GM23248 (cell line): ENCODE measurements at places on chromosomes 6 and 20. TPM values are rescaled to one million over a fixed set of nuclear protein-coding genes. Genes with fewer than 3 reads are reported as not detected.

DNA sequence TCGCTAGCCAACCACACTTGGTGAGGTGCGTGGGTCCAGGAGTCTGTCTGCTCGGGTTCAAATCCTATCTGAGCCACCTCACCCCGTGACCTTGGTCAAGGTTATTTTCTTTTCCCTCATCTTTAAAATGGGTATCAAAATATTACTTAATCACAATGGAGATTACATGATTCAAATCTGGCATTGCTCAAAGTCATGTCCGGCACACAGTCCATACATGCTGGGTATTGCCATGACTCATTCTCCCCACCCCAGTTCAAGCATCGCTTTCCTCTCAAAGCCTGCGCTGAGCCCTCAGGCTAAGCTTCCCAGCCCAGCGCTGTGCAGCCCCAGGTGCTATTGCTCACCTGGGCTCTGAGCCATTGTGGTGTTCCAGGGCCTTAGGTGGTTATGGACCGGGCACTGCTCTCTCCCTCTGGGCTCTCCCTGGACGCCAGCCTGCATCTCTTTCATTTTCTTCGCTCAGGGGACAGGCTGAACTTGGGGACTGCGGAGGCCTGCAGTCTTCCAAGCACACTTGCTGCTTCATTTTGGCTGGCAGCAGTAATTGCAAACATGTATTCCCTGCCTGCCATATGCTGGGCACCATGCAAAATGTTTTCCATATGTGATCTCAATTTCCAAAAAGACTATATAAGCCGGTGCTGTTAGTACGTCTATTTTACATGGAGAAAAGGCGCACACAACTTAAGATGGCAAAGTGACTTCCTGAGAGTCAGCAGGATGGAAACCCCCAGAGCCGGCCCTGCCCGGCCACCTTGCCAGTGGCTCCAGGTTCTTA lies 27.3 kb downstream of the WRNIP1 start:
- H3K4me3 ChIP-seq, result no peak overlapping the region
- no peaks in the 10 kb centered on the region for H3K27me3 ChIP-seq
- H3K36me3 ChIP-seq, result no peaks in the 10 kb centered on the region
- peaks cover 31% of the 10 kb centered on the region for H3K4me1 ChIP-seq
- H3K27ac ChIP-seq, result peak overlapping the region; percentile 93

- H3K36me3 ChIP-seq, result no peaks in the 10 kb centered on the region
- peaks cover 20% of the 10 kb centered on the region for H3K27me3 ChIP-seq
- H3K4me1 ChIP-seq, result 0 out of 2 replicates have a peak, but pooled peaks cover 5% of the 10 kb centered on the region
- H3K4me3 ChIP-seq, result peak overlapping the region; percentile 87
- H3K27ac ChIP-seq, result no peak overlapping the region
These were observed 1.2 kb downstream of the MYB start for GRCh38 chr6:135182071-135183001.

GRCh38 chr6:163661272-163661671 lies 246.8 kb downstream of the QKI start:
- H3K4me3 ChIP-seq, result no peak overlapping the region
- no peak for DNase-seq
- no peaks in the 10 kb centered on the region for H3K36me3 ChIP-seq
- H3K27ac ChIP-seq, result no peak overlapping the region
- no peaks in the 10 kb centered on the region for H3K4me1 ChIP-seq

- no peak overlapping the region for H3K27ac ChIP-seq
- H3K36me3 ChIP-seq, result no peaks in the 10 kb centered on the region
- no peak for DNase-seq
- no peaks in the 10 kb centered on the region for H3K4me1 ChIP-seq
- H3K4me3 ChIP-seq, result no peak overlapping the region
- H3K27me3 ChIP-seq, result no peaks in the 10 kb centered on the region
These were observed 200.8 kb upstream of the PDE10A start for GRCh38 chr6:165863801-165864200.

DNA sequence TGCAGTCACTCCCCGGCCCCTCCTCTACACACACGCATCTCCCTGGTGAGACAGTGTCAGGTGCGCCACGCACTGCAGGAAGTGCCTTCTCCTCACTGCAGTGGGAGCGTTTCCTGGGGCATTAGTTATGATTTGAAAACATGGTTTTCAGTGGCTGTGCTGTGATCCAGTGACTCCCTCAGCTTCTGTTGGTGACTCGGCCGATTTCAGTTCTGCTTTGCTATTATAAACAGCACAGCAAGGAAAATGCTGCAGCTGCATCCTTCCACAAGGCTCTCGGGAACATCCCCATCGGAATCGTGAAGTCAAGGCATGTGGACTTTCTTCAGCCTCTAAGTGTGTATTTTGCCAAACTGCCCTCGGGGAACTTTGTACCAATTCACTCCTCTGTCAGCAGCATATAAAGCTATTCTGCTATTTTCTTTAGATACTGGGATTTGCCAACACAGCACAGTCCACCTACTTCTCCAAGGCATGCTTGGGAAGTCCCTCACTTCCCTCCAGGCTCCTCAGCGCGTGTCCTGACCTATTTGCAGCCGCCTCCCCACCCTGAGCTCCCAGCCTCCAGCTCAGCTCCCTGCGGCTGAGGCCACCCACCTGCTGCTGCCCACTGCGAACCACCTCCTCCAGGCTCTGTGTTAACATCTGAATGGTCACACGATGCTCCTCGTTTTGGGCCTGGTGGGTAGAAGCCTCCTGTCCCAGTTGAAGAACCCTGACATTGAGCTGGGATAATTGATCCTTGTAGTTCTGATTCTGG lies 54.5 kb downstream of the GINS1 start:
- no peak overlapping the region for H3K4me3 ChIP-seq
- no peak for DNase-seq
- H3K4me1 ChIP-seq, result no peaks in the 10 kb centered on the region
- H3K36me3 ChIP-seq, result no peaks in the 10 kb centered on the region

- no peak overlapping the region for H3K27ac ChIP-seq
- DNase-seq, result no peak
- H3K36me3 ChIP-seq, result no peaks in the 10 kb centered on the region; the same call in 1 of the 2 replicates
- no peaks in the 10 kb centered on the region for H3K4me1 ChIP-seq
These were observed 15.4 kb upstream of the MTG2 start for GRCh38 chr20:62167474-62167873.

GRCh38 chr6:142726616-142727015 lies 218.4 kb downstream of the HIVEP2 start:
- DNase-seq, result no peak
- no peaks in the 10 kb centered on the region for H3K27me3 ChIP-seq
- peaks cover 15% of the 10 kb centered on the region for H3K4me1 ChIP-seq
- H3K36me3 ChIP-seq, result no peaks in the 10 kb centered on the region

- H3K36me3 ChIP-seq, result no peaks in the 10 kb centered on the region
- no peaks in the 10 kb centered on the region for H3K4me1 ChIP-seq
- H3K27me3 ChIP-seq, result no peaks in the 10 kb centered on the region; the same call in 1 of the 2 replicates
- no peak overlapping the region for H3K4me3 ChIP-seq
These were observed 53.3 kb downstream of the PLEKHG1 start for GRCh38 chr6:150652848-150653613.

DNA sequence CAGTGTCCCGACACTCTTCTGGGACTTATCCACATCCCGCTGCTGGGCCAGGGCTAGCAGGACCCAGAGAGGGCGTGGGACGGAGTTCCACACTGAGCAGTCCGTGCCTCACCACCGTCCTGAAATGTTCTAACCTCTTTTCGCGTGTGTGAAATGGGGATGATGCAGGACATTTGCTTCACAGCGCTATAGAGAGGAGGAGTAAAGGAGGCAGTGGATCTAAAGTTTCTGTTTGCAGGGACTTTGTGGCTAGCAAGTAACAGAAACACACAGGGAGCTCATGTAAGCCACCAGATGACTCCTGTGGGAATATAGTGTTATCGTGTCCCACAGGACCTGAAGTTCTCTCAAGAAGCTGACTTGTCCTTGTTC lies 634 bp downstream of the ITPA start:
- DNase-seq, result peak; percentile 69
- H3K27me3 ChIP-seq, result no peaks in the 10 kb centered on the region
- H3K4me1 ChIP-seq, result peaks cover 12% of the 10 kb centered on the region
- peak overlapping the region; percentile 60 for H3K27ac ChIP-seq
- peak overlapping the region; percentile 97 for H3K4me3 ChIP-seq

DNA sequence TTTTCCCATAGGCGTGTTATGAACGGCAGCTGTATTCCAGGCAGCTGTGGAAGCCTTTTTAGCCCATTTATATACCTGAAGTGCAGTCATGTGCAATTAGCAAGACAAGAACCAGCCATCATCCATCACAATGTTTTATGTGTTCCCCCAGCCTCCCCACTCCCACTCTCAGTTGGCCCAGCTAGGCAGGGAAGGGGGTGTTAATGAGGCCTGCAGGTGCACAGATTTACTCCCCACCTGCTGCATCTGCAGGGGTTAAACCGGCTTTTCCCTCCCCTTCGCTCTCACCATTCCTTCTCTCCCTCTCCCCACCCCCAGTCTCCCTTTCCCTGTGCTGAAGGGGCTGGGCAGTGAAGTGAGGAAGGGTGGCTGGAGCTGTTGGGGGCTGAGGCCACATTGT lies 149.8 kb upstream of the AKAP12 start:
- H3K4me3 ChIP-seq, result no peak overlapping the region
- H3K27me3 ChIP-seq, result no peaks in the 10 kb centered on the region
- DNase-seq, result no peak
- no peak overlapping the region for H3K27ac ChIP-seq

- DNase-seq, result no peak
- no peaks in the 10 kb centered on the region for H3K4me1 ChIP-seq
- no peak overlapping the region for H3K27ac ChIP-seq
- H3K4me3 ChIP-seq, result no peak overlapping the region
These were observed 21.8 kb upstream of the ISM1 start for GRCh38 chr20:13199279-13199678.

- H3K4me3 ChIP-seq, result no peak overlapping the region
- H3K27ac ChIP-seq, result no peak overlapping the region
- no peaks in the 10 kb centered on the region for H3K27me3 ChIP-seq
- DNase-seq, result peak; percentile 66
These were observed 69.6 kb upstream of the SMIM28 start for GRCh38 chr6:138307816-138308730.

GRCh38 chr20:37668166-37668565 lies 25.7 kb upstream of the CTNNBL1 start:
- H3K4me1 ChIP-seq, result 0 out of 2 replicates have a peak, but pooled peaks cover 5% of the 10 kb centered on the region
- no peak for DNase-seq
- peaks cover 27% of the 10 kb centered on the region for H3K27me3 ChIP-seq
- no peak overlapping the region for H3K27ac ChIP-seq
- H3K4me3 ChIP-seq, result no peak overlapping the region

GRCh38 chr6:151784441-151785214 lies 22.9 kb upstream of the ESR1 start:
- peak; percentile 57 for DNase-seq
- H3K27ac ChIP-seq, result no peak overlapping the region
- no peaks in the 10 kb centered on the region for H3K27me3 ChIP-seq

GRCh38 chr20:49104365-49104648 lies 58.2 kb downstream of the CSE1L start:
- H3K27me3 ChIP-seq, result no peaks in the 10 kb centered on the region
- H3K36me3 ChIP-seq, result peaks cover 13% of the 10 kb centered on the region; the same call in 1 of the 2 replicates
- DNase-seq, result no peak

DNA sequence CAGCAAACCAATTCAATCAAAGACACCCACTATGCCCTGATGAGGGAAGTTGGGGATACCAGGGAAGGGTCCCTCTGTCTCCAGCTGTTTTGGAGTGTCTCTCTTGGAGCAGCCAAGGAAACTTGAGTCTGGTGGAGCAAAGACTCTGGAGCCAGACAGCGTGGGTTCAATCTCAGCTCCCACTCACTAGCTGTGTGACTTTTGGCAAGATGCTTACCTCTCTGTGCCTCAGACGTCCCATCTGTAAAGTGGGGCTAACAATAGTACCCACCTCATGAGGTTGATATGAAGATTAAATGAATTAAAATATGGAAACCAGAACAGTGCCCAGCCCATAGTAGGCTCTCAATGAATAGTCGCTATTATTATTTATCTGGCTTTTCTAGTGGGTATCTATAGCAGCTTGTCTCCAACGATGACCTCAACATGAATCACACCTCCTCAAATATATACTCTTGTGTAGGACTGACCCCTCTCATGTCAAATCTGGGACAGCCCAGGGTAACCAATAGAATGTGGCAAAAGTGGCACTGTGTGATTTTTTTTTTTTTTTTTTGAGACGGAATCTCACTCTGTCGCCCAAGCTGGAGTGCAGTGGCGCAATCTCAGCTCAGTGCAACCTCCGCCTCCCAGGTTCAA lies 99.2 kb upstream of the FOXP4 start:
- no peak for DNase-seq
- H3K4me1 ChIP-seq, result no peaks in the 10 kb centered on the region
- peaks cover 22% of the 10 kb centered on the region for H3K27me3 ChIP-seq
- H3K36me3 ChIP-seq, result no peaks in the 10 kb centered on the region
- no peak overlapping the region for H3K27ac ChIP-seq

- DNase-seq, result no peak
- H3K27me3 ChIP-seq, result no peaks in the 10 kb centered on the region
- peak overlapping the region; percentile 99 for H3K27ac ChIP-seq
- peaks cover 29% of the 10 kb centered on the region for H3K36me3 ChIP-seq
- H3K4me1 ChIP-seq, result peaks cover 31% of the 10 kb centered on the region
These were observed 45.4 kb upstream of the ID1 start for GRCh38 chr20:31559704-31560093.

- peak; percentile 44 for DNase-seq
- H3K36me3 ChIP-seq, result no peaks in the 10 kb centered on the region
- H3K27me3 ChIP-seq, result peaks cover 67% of the 10 kb centered on the region
These were observed 24.0 kb upstream of the PHACTR3 start for GRCh38 chr20:59580146-59580946.

DNA sequence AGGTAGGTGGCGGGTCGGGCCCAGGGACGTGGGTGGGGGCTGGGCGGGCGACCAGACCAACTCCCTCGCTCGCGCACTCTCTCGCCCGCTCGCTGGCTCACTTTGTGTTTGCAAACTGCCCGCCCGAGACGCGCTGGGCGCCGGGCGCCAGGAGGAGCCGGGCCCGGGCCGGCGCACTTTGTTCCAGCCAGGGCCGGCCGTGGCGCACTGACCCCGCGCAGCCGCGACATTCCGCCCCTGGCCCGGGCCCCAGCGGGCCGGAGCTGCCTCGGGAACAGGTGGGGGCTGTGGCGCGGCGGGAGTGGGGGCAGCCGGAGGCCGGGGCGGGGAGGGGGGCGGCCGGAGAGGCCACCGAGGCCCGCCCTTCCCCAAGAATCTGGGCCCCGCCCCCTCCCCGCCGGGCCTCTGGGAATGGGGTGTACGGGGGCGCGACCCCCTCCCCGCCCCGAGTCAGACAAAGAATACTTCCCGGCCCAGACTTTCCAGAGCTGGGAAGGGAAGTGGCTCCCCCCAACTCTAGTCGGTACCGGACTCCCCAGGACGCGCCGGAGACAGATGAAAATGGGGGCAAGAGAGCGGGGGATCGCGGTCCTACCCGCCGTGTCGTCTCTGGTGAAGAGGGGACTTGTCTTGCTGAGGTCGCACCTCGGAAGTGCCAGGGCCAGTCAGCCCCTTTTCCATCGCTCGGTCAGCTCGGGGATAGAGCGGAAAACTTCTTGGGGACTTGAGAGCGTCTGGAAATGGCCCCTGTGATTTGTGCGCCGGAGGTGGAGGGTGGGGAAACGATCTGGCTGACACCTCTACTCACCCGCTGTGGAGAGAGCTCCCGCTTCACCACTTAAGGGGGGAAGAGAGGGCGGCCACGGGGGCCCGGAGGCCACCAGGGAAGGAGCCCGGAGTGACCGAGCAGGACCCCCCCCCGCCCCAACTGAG lies 951 bp downstream of the FOXP4 start:
- H3K4me3 ChIP-seq, result peak overlapping the region; percentile 80
- no peaks in the 10 kb centered on the region for H3K4me1 ChIP-seq
- H3K36me3 ChIP-seq, result no peaks in the 10 kb centered on the region

RARS2 gene
- total RNA-seq, result 38.7 and 44.1 TPM in 2 replicates

NMBR gene
- not detected in 2 replicates for total RNA-seq

CEP43 gene
- 16.4 and 26.1 TPM in 2 replicates for total RNA-seq

LSM14B gene
- 28.0 and 30.0 TPM in 2 replicates for total RNA-seq

PRSS35 gene
- total RNA-seq, result not detected in 2 replicates

SYCP2 gene
- 0.22 and 0.38 TPM in 2 replicates for total RNA-seq

ACTL10 gene
- 3.2 and 3.4 TPM in 2 replicates for total RNA-seq
